Activated naive CD4-positive, alpha-beta T cell treated with Interleukin-2 at 50 U/mL for 16 hours (primary cell): ENCODE measurements at places on chromosomes 5 and 9.
A peak's percentile ranks its signal among the peaks of the same experiment; 100 is the strongest.

DNA sequence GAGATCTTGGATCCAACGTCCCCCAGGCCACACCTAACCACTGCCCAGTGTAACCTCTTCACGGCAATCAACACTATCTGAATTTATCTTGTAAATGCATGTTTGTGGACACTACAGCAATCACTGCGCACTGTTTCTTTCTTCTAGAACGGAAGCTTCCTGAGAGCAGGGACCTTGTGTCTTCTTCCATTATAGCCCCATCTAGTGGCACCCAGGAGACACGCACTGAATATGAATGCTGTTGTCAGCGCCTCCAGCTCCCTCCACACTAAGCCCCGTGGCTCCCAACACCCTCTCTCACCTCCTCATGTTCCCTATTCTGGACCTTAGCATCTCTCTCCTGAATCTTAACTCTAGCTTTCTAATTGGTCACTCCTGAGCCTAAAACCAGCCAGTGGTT, 72.7 kb downstream of the SMIM23 start:
- no peak for DNase-seq

DNA sequence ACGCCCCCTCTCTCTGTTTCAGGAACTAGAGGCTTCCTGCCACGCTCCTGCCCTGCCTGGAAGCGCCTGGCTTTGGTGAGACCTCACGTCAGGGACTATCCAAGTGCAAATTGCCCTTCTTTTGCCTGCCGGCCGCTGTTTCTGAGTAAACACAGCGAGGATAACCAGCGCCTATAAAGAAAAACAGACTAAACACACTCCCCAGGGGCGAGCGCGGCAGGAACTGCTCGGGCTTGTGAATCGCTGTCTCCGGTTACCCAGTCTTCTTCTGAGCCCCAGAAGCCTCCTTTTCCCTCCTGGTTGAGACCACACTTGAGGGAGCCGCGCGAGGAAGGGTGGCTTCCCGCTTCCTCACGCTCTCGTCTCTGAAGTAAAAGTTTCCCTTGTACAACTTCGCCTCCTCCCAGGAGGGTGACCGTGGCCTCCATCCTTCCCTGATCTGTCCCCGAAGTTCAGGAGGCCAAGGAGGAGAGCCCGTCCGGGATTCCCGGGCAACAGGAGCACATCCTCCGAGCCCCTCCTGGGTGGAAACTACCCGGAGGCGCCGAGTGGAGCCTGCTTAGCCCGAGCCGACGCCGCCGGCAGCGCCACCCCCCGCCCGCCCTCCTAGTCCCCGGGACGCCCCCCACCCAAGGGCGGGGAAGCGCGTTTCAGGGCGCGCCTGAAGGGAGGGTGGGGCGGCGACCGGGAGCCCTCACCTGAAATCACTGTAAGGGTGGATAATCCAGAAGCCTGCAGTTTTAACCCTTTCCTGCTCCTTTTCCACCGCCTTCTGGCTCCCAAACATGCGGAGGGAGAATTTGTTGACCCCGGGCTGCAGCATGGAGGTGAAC, 993 bp downstream of the HCN1 start:
- DNase-seq, result no peak

GRCh38 chr9:78386348-78386747, 89.4 kb downstream of the PSAT1 start:
- no peak for DNase-seq

DNA sequence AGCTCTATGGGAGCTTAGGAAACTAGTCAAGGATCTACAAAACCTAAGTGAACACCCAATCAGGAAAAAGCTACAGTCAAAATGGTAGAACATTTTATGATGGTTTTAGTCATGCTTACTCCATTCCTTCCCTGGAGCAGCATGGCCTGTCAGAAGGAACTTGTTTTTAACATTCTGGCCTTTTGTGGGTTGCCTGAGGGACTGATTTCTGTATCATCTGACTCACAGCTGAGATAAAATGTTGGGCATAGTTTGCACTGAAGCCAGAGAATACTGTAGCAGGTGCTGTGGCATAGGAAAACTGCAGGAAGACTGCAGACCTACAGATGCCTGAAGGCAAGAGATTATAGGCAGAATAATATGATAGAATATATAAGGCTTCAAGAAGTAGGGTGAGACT, 719.6 kb upstream of the GRAMD2B start:
- DNase-seq, result no peak

GRCh38 chr5:177607115-177607451, 7.2 kb downstream of the B4GALT7 start:
- DNase-seq, result no peak

GRCh38 chr9:110258690-110259091, 2.4 kb upstream of the TXN start:
- DNase-seq, result no peak

DNA sequence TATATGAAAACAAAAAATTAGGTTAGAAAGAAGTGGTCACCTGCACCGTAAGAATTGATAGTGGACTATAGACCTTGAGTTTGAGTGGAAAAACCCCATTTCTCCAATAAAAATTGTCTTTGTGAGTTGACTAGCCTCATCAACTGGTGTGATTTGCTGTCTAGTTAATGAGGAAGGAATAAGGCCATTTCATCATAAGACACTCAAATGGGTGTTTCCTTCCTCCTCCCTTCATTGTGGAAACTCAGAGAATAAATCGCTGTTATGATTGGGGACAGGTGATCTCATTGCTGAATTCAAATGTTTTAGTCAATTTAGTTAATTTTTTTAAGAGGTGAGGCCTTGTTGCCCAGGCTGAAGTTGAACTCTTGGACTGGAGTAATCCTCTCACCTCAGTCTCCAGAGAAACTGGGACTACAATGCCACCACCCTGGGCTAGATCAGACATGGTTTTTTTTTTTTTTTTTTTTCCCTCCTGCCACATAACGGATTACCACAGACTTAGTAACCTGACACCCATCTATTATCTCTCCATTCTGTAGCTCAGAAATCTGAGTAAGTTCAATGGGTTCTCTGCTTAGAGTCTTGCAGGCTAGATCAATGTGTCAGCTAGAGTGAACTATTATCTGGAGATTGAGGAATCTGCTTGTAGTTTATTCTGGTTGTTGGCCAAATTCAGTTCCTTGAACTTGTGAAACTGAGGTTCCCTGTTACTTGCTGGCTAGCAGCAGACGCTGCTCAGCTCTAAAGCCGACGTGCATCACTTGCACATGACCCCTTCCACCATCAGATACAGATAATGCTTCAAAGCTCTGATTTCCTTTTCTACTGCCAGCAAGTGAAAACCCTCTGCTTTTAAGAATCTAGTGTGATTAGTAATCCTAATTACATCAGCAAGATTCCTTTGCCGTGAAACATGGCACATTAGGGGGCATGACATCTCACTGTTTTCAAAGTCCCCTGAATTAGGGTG, 663.8 kb upstream of the CDH9 start:
- no peak for DNase-seq

DNA sequence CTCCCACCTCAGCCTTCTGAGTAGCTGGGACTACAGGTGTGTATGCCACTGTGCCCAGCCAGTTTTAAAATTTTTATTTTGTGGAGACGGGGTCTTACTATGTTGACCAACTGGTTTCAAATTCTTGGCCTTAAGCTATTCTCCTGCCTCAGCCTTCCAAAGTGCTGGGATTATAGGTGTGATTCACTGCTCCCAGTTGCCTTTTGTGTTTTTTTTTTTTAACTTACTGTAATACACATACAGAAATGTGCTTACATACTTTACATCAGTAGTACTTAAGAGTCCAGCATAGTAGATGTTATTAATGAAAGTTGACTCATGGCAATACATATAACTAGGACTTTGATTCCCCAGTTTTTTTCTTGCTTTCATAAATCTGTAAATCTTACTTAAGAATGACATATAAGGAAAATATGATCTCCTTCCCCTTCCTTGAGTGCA, 4.7 kb downstream of the MAN2A1 start:
- DNase-seq, result no peak

- DNase-seq, result peak; percentile 9
Observed at GRCh38 chr5:179762079-179762780, 29.6 kb downstream of the MAML1 start.

- no peak for DNase-seq
Observed at GRCh38 chr5:60271517-60271916, 378.0 kb upstream of the PDE4D start.

DNA sequence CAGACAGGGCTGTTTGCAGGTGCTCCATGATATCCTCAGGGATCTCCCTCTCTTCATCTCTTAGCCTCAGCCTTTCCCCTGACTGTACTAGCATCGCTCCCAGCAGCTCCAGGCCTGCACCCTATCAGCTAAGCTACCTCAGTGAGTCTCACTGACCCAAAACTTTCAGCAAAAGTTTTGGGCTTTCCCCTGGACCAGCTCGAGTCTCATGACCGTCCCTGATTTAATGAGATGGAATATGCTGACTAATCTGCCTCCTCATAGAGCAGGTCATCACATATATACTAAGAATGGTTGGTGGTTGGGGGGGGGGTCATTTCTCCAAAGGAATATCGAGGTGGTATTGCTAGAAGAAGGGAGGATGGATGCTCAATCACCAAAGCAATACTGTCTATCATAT, 151.5 kb downstream of the NR3C1 start:
- no peak for DNase-seq
